NCI-H1436 treated with DMSO at 0.1 percent for 48 hours (cell line): ENCODE measurements at places on chromosomes 12 and 14.

GRCh38 chr12:2783936-2784600, 10.7 kb upstream of the FKBP4 start:
- DNase-seq = no peak

DNA sequence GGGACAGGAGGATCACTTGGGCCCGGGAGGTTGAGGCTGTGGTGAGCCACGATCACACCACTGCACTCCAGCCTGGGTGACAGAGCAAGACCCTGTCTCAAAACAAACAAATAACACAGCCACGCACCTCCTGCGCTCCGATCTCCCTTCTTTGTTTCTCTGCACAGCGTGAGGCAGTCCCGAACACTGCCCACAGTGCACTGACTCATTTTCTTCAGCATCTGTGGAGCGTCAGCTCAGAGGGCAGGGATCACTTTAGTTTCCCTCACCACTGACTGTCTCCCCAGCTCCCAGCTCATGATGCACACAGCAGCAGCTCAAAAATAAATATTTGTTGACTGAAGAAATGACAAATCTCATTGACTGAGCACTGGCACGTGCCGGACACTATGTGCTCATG, 883 bp upstream of the MYL2 start:
- DNase-seq = no peak

DNA sequence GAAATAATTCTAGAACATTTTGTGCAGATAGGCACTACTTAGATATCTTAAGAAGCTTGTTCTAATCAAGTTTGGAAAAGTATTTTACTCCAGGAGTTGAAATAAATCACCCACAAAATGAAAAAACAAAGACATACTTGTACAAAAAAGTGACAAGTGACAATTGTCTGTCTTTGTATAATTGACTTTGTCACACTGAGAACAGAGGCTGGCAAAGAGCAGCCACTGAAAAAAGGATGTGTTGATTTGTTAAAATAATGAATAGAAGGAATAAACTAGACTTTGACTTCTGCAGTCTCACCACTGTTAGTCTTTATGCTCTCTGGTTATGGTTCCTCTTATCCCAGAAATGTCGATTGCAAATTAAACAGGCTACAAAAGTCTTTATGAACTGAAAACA, 77.6 kb downstream of the PTPRR start:
- DNase-seq = no peak

GRCh38 chr14:105340821-105341733, 26.5 kb downstream of the PACS2 start:
- no peak for DNase-seq

DNA sequence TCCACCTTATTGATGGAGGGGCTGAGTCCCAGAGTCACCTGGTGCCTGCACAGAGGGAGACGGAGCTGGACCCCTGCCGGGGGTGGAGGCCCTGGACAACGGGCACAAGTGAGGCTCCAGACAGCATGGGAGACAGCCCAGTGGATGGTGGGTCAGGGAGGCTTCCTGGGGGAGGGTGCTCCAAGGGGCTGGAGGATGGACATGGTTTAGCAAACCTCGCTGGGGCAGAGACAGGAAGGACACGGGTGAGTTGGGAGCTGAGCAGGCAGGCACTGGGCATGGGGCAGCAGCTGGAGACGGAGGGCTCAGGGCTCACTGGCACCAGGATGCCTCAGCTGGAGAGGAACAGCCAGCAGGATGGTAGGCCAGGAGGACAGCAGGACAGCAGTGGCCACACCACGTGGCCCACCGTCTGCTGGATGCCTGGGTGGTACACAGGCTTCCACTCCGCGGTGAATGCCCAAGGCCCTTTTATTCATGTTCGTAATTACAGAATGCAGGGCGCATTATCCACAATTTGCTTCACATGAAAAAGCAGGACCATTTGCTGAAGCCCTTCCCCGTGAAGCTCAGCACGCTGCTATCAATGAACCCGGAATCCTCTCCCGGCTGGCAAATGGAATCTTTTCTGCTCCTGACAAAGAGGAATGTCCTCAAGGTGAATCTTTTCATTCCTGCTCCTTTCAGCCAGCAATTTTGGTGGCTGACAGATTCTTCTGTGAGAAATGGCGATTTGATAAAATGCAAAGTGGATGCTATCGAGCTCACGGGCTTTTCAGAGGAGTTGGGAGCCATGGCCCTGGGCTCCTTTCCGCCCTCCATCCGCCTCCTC, 138.1 kb upstream of the C14orf180 start:
- DNase-seq = no peak

- no peak for DNase-seq
Measured at GRCh38 chr12:53255996-53256395, 12.1 kb upstream of the ESPL1 start.

DNA sequence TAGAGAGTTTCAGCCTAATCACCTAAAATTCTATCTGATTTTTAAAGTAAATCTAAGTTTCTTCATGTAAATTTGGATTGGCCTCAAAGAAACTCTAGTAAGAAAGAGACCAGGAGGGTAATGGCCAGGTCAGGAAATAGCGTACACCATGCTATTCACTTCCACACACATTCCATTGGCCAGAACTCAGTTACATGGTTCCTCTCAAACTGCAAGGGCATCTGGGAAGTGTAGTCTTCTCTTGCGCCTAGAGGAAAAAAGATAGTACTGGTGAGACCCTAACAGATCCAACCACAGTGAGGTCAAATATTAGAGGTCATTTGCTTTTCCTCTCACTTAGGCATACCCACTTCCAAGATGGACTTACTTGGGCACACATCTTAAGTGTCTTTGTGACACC, 39.1 kb downstream of the MBIP start:
- DNase-seq = no peak

GRCh38 chr14:69941768-69942742, 62.8 kb downstream of the SMOC1 start:
- DNase-seq = no peak

GRCh38 chr12:117362391-117362790, 965 bp upstream of the NOS1 start:
- DNase-seq = no peak

DNA sequence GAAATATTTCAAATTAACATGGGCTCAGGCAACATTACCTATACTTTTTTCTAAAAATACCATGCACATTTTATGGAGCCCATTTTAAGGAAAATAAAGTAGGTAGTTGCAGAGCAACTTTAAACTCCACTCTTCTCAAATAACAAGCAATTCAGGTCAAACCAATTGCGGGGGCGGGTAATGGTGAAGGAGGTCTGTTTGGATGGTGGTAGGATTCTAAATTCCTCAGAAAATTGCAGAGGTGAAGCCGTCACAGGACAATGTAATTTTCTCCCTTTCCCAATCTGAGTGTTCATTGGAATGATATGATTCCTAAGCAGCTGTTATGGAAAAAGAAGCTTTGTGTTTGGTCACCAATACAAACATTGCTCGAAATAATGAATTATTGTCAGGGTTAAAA, 11.6 kb downstream of the PKP2 start:
- DNase-seq = no peak

GRCh38 chr12:8127138-8127537, 3.7 kb downstream of the CLEC4A start:
- no peak for DNase-seq
